Esophagus muscularis mucosa (tissue), 4 donors: ENCODE measurements at places on chromosomes 6 and 20. TPM values are rescaled to one million over a fixed set of nuclear protein-coding genes. Genes with fewer than 3 reads are reported as not detected.

- H3K27ac ChIP-seq, result no peak overlapping the region
- H3K4me3 ChIP-seq, result no peak overlapping the region
- peak; percentile 37 for DNase-seq
- H3K4me1 ChIP-seq, result peaks cover 11% of the 10 kb centered on the region
- no peaks in the 10 kb centered on the region for H3K27me3 ChIP-seq
Measured at GRCh38 chr6:157464653-157465535, 83.9 kb downstream of the ZDHHC14 start.

GRCh38 chr6:166958926-166959861 is 2.8 kb upstream of the RNASET2 start:
- peaks cover 36% of the 10 kb centered on the region for H3K4me1 ChIP-seq
- H3K27ac ChIP-seq, result peak overlapping the region; percentile 45
- DNase-seq, result no peak
- H3K4me3 ChIP-seq, result no peak overlapping the region
- H3K36me3 ChIP-seq, result no peaks in the 10 kb centered on the region
- H3K27me3 ChIP-seq, result no peaks in the 10 kb centered on the region

DNA sequence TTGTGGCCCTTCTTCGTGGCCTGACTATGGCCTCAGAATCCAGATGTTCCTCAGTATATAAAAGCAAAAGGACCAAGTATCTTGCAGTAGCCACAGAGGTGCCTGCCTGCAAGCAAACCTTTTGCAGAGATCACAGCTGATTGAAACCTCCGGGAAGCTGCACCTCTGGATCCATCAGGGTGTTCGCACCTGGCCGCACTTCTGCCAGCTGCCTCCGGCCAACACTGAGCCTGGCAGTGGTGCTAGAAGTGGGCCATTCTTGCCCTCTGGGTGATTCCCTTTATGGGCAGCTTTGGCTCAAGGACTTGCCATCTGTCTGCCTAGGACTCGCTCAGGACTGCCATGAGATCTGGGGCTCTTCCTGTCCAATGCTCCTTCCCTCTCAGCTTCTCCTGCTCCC is 214.6 kb upstream of the ECI2 start:
- peaks cover 35% of the 10 kb centered on the region for H3K4me1 ChIP-seq
- H3K36me3 ChIP-seq, result no peaks in the 10 kb centered on the region

DNA sequence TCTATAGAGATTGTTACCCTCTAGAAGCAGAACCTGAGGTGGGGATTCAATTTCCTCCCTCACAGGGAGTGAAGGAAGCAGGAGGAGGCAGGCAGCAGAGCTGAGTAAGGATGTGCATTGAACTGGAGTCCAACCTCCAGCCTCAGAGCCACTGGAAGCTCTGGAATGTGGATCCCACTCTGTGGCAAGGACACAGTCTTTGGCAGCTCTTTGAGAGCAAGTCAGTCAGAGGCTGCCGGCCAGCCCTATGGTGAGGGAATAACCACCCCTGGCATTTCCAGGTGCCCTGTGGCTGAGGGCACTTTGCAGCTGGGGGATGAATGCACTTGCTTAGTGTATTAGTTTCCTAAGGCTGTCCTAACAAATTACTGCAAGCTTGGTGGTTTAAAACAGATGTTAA is 37.2 kb downstream of the EBF4 start:
- no peaks in the 10 kb centered on the region for H3K27me3 ChIP-seq
- peak; percentile 64 for DNase-seq
- no peaks in the 10 kb centered on the region for H3K4me1 ChIP-seq
- H3K27ac ChIP-seq, result no peak overlapping the region

- H3K27me3 ChIP-seq, result no peaks in the 10 kb centered on the region
- H3K4me1 ChIP-seq, result peaks cover 20% of the 10 kb centered on the region
- DNase-seq, result no peak
- H3K27ac ChIP-seq, result peak overlapping the region; percentile 71
- H3K36me3 ChIP-seq, result no peaks in the 10 kb centered on the region
- peak overlapping the region; percentile 53 for H3K4me3 ChIP-seq
Measured at GRCh38 chr6:110414669-110415068, 706 bp downstream of the DDO start.

GRCh38 chr6:96809119-96809518 is 28.2 kb downstream of the GPR63 start:
- no peak for DNase-seq
- H3K4me1 ChIP-seq, result peaks cover 5% of the 10 kb centered on the region
- no peak overlapping the region for H3K27ac ChIP-seq

- DNase-seq, result no peak
- H3K36me3 ChIP-seq, result no peaks in the 10 kb centered on the region
- no peak overlapping the region for H3K4me3 ChIP-seq
- no peaks in the 10 kb centered on the region for H3K4me1 ChIP-seq
- no peak overlapping the region for H3K27ac ChIP-seq
Measured at GRCh38 chr6:80183019-80183795, 76.7 kb downstream of the BCKDHB start.

GRCh38 chr6:6766230-6766905 is 177.8 kb downstream of the LY86 start:
- no peak overlapping the region for H3K27ac ChIP-seq
- no peaks in the 10 kb centered on the region for H3K27me3 ChIP-seq
- no peaks in the 10 kb centered on the region for H3K4me1 ChIP-seq
- no peaks in the 10 kb centered on the region for H3K36me3 ChIP-seq
- no peak for DNase-seq
- H3K4me3 ChIP-seq, result no peak overlapping the region

DNA sequence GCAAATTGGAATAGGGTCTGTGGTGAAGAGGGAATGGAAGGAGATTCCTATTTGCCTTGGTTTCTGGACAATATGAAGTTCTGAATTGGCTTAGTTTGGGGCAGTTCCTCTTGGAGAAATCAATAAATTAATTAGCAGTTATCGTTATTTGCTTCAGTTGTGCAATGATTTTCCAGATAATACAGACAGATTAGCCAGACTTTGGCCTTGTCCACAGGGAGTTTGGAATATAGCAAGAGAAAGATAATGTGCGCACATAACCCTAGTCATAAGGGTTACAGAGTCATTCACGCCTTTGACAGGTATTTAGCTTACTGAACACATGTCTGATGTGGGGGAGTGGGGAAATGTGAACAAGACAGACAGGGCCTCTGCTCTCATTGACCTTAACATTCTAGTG is 1.3 kb downstream of the ATRN start:
- no peak for DNase-seq
- H3K27ac ChIP-seq, result no peak overlapping the region
- no peaks in the 10 kb centered on the region for H3K27me3 ChIP-seq
- peaks cover 38% of the 10 kb centered on the region for H3K4me1 ChIP-seq
- no peaks in the 10 kb centered on the region for H3K36me3 ChIP-seq

- H3K27ac ChIP-seq, result no peak within 1 kb of the TSS
- H3K4me1 ChIP-seq, result peaks cover 13% of the 10 kb centered on the region
- no peaks in the 10 kb centered on the region for H3K36me3 ChIP-seq
- no peak within 1 kb of the TSS for H3K4me3 ChIP-seq
Measured at GRCh38 chr20:6053776-6054688, at the start of gene LRRN4. Gene LRRN4, minus strand, starts transcription at chr20:6054060. Its CDS starts 1,261 bp downstream, at chr20:6052799.

GRCh38 chr6:14259594-14260152 is 142.1 kb downstream of the CD83 start:
- H3K4me1 ChIP-seq, result no peaks in the 10 kb centered on the region
- H3K36me3 ChIP-seq, result no peaks in the 10 kb centered on the region
- DNase-seq, result no peak
- H3K27ac ChIP-seq, result no peak overlapping the region
- no peak overlapping the region for H3K4me3 ChIP-seq

DNA sequence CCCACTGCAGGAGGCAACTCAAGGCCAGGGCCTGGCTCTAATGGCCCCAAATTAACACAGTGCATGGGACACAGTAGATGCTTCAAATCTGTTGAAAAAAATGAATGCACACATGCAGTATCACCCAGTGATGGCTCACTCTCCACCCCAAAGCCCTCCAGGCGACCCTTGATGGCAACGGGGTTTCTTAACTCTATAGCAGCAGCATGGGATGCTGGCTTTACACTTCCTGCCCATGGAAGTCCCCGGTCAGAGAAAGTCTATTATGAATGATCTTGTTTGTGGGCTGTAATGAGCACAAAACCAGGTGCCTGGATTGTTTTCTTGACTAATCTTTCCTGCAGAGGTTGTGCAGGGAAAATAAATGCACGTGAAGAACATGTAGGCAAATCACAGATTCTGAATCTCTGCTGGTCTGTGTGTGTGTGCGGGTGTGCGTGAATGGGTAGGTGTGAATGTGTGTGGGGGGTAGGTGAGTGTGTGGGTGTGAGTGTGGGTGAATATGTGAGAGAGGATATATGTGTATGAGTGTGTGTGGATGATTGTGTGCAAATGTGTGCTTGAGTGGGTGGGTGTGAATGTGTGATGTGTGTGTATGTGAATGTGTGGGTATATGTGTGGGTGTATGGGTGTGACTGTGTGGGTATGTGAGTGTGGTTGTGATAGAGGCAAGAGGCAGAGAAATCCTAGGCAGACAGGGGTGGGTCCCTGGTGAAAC is 60.1 kb upstream of the MLN start:
- H3K27ac ChIP-seq, result no peak overlapping the region
- no peaks in the 10 kb centered on the region for H3K4me1 ChIP-seq
- H3K36me3 ChIP-seq, result no peaks in the 10 kb centered on the region

DNA sequence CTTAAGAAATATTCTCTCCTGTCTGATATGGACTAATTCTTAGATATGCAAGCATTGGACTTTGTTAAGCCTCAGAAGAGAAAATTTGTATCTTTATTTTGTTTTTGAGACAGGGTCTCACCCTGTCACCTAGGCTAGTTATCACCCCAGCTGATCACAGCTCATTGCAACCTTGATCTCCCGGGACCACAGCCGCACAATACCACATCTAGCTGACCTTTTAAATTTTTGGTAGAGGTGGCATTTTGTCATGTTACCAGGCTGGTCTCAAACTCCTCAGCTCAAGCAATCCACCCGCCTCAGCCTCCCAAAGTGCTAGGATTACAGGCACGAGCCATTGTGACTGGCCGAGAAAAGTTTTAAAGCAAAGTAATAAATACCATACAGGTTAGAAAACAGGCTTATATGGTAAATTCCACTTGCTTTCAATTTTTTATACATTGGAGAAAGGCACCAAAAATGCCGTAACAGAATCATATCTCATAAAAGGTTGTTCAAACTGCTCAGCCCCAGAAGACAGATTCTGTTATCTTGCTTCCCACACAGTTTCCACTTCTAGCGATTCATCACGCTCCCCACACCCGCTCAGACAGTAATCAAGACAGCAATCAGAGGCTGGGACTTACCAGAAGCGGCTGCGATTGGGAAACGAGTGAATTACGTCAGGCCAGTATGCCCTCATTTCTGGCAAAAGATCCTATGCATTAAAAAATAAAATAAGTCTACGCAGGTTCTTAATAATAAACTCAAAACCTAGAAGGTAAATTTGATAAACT is 13.8 kb downstream of the RNASET2 start:
- H3K27ac ChIP-seq, result no peak overlapping the region
- no peaks in the 10 kb centered on the region for H3K4me1 ChIP-seq
- peaks cover 9% of the 10 kb centered on the region for H3K36me3 ChIP-seq
- DNase-seq, result no peak
- H3K27me3 ChIP-seq, result no peaks in the 10 kb centered on the region

DNA sequence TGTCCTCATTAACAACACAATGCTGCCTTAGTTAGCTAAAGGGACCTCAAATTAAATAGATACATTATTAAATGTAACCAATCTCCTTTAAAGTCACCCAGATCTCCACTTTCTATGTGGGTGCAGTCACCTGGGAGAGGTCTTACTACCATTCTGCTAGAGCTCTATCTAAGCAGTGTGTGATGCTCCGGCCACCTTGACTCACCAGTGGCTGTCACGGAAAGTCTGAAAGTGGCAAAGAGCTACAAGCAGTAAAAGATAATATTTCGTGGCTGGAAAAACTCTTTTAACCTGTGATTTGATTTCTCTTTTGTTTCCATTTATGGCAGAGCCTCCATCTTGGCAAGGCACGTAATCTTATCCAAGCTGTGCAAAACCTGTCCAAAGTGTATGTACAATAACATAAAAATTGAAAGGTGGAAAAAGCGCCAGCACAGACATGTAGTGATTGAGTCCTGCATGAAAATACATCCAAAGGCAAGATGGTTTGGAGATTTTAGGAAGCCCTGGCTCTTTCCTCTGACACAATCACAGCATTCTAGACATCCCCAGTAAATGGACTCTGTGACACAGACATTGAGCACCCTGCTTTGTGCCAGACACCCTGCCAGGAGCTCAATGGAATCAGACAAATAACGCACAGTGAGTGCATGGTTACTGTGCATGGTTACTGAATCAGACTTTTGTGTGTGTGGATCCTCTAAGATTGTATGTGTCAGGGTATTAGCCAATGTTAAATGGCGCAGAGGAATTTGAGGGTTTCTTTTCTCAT is 116.6 kb downstream of the ADAT2 start:
- no peak for DNase-seq
- peaks cover 8% of the 10 kb centered on the region for H3K36me3 ChIP-seq
- no peaks in the 10 kb centered on the region for H3K4me1 ChIP-seq
- no peaks in the 10 kb centered on the region for H3K27me3 ChIP-seq

GRCh38 chr20:8121666-8122065 is 10.4 kb upstream of the PLCB1 start:
- H3K27me3 ChIP-seq, result no peaks in the 10 kb centered on the region
- DNase-seq, result no peak
- no peaks in the 10 kb centered on the region for H3K4me1 ChIP-seq
- H3K27ac ChIP-seq, result no peak overlapping the region
- H3K36me3 ChIP-seq, result no peaks in the 10 kb centered on the region
- no peak overlapping the region for H3K4me3 ChIP-seq

DNA sequence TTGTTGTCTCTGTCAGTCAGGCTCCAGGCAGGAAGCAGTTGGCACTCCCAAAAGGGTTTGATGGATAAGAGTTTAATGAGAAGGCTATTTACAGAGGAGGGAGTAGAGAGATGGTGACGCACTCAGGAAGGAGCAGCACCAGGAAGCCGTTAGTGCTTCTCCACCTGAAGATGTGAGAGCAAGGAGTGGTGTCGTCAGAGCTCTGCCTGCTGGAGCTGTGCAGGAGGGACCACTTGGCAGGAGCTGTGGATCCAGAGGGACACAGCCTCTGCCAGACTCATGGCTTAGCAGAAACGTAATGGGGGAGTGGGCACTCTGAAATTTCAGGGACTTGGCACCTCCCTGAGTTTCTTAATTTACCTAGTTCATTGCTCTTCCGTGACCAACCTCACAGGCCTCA is 16.8 kb downstream of the DAAM2 start:
- H3K27me3 ChIP-seq, result no peaks in the 10 kb centered on the region
- no peaks in the 10 kb centered on the region for H3K36me3 ChIP-seq
- H3K4me1 ChIP-seq, result peaks cover 94% of the 10 kb centered on the region
- no peak for DNase-seq
- H3K4me3 ChIP-seq, result no peak overlapping the region

DNA sequence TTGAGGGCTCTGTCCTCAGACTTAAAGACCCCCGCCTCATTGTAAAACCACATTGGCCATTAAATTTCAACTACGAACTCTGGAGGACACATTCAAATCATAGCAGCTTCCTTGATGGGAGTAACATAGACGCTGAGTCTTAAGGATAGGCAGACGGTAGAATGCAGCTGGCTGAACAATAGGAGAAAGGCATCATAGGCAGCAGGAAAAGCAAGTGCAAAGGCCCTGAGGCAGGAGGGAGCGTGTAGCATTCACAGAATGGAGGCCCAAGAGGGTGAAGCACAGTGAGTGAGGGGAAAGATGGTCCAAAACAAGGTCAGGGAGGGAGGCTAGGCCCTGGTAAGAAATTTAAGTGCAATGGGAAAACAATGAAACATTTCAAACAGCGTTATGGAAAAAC is 8.6 kb upstream of the PFDN4 start:
- no peaks in the 10 kb centered on the region for H3K4me1 ChIP-seq
- no peaks in the 10 kb centered on the region for H3K36me3 ChIP-seq
- DNase-seq, result peak; percentile 47
- H3K27me3 ChIP-seq, result no peaks in the 10 kb centered on the region
- H3K27ac ChIP-seq, result no peak overlapping the region

Gene CUL7
- 19.6 TPM for total RNA-seq

Gene KHDC1L
- total RNA-seq, result not detected

Gene SPEF1
- total RNA-seq, result 0.50 TPM

Gene ARG1
- not detected for total RNA-seq

Gene MATN4
- total RNA-seq, result 0.17 TPM

Gene CCND3
- 110 TPM for total RNA-seq

Gene LHFPL5
- total RNA-seq, result not detected
